Stimulated activated CD4-positive, alpha-beta T cell treated with anti-CD3 and anti-CD28 coated beads, Interleukin-12 subunit alpha, Interleukin-12 subunit beta, amount 100 ng/mL, for 48 hours (primary cell): ENCODE measurements at places on chromosomes 2 and 18.

- no peak for DNase-seq
Measured at GRCh38 chr2:111252436-111252835, 131.7 kb downstream of the BCL2L11 start.

DNA sequence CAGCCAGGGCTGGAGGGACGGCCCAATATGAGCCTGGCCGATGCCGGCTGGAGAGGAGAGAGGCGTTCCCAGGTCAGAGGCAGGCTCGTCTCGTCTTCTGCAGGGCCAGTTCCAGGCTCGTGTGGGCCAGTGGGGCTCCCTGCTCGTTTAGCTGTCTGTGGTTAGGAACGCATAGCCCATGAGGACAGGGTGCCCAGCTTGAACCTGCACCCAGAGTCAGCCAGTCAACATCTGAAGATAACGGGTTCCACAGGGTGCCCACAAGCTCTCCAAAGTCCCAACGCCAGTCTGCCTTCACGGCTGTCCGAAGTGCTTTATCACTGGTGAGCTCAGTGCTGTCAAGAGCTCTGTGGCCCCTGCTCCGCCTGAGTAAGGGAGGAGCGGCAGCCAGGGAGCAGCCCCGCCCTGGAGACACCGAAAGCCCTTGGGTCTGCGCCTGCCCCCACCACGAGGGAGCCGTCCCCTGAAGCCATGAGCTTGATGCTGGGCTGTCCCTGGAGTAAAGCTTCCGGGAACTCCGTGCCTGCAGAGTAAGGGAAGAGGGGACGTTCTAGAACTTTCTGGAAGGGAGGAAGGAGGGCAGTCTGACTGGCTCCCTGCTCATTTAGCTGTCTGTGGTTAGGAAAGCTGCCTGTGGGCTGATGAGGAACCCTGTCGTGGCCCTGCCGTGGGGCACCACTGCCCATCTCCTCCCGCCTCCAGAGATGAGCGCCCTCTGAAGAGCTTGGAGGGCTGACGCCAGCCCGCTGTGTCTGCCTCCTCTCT lies 2.7 kb upstream of the HSBP1L1 start:
- DNase-seq = no peak

DNA sequence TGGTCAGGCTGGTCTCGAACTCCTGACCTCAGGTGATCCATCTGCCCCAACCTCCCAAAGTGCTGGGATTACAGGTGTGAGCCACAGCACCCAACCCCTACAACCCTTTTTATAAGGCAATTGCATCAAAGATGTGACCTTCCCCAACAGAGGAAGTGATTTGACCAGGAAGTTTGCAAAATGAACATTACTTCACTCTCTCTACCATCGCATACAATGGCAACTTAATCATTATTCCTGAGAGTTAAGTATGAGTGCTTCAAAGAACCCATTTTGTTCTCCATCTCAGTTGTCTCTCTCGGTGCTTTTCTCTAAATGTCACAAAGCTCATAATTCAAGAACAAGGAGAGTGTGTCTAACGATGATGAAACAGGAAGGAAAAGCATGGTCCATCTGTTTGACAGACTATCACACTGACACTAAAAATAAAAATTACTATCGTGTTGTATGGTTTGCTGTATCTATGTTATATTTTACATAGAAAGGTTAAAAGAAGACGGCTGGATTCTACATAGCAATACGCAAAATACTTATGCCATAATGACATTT lies 18.1 kb upstream of the CREG2 start:
- DNase-seq = no peak

DNA sequence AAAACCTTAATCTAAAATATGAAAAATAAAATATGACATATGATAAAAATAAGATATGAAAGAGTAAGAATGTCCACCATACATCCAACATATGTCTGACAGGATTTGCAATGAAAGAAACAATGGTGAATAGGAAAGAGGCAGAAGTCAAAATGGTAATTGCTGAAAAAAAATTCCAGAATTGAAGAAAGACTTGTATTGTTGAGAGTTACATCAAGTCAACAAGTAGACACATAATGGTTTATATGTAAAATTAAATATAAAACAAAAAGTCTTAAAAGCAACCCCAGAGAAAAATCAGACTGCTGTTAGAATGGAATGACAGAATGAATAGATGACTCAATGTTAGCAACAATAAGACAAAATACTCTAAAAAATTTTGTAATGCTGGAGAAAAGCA lies 255.1 kb downstream of the DOK6 start:
- no peak for DNase-seq

GRCh38 chr2:231250146-231250545 lies 51.7 kb downstream of the ARMC9 start:
- DNase-seq = no peak

DNA sequence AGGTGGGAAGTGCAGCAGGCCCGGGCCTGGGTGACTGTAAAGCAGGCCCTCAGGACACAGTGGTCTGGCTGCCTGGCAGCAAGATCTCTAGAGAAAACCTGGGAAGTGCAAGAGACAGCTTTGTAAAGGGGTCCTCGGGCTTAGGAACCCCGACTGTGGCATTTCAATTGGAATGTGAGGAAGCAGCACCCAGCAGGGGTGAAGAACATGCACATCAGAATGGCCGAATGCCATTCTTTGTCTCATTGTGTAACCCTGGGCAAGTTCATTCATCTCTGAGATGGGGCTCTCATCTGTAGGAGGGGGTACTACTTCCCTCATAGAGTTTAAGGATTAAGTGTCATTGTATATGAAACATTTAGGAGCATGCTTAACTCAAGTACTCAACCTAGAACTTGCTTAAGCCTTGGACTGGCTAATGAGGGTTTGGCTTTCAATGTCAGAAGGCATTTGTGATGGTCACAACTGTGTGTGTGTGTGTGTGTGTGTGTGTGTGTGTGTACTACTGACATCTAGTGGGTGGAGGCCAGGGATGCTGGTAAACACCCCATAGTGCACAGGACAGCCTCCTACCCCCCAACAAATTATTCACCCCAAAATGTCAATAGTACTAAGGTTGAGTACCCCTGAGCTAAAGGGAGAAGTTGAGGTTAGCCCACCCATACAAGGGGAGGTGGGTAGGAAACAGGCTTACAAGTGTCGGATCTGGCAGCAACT lies 29.3 kb downstream of the MEX3C start:
- DNase-seq = no peak

DNA sequence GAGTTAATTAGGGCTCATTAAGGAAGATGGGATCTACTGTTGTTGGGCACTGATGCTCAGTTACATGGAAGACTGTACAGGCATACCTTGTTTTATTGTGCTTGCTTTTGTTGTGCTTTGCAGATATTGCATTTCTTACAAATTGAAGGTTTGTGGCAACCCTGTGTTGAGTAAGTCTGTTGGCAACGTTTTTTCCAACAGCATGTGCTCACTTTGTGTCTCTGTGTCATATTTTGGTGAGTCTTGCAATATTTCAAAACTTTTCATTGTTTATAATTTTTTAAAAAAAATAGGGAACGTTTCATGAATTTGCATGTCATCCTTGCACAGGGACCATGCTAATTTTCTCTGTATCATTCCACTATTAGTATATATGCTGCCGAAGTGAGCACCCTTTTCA lies 15.6 kb downstream of the PHLPP1 start:
- no peak for DNase-seq

DNA sequence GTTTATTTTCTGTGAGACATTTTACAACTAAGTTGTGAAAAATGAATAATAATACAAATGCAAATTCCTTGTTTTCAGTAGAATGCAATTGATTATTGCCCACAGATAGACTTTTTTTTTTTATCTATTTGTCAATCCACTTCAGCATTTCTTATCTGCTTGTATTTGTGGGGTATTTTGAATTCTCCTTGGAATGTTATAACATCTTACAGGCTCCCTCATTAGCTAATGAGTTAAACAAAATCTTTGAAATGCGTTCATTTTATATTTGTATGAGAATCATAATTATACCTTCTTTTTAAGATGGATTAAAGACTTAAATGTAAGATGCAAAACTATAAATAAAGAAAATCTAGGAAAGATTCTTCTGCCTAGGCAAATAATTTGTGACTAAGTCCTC lies 114.2 kb downstream of the CALCRL start:
- no peak for DNase-seq

DNA sequence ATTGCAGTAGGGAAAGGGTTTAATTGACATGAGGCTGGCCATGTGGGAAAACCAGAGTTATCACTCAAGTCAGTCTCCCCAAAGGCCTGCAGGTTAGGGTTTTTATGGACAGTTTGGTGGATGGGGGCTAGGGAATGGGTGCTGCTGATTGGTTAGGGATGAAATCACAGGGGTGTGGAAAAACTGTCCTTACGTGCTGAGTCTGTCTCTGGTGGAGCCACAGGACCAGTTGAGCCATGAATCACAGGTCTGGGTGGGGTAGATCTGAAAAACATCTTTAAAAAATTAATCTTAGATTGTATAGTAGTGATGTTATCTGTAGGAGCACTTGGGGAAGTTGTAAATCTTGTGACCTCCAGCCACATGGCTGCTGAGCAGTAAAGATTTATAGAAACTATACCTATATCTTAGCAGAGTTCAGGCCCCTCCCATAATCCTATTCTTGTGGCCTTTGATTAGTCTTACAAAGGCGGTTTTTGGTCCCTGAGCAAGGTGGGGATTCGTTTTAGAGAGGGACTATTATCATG lies 139.6 kb downstream of the COMMD1 start:
- DNase-seq = no peak

DNA sequence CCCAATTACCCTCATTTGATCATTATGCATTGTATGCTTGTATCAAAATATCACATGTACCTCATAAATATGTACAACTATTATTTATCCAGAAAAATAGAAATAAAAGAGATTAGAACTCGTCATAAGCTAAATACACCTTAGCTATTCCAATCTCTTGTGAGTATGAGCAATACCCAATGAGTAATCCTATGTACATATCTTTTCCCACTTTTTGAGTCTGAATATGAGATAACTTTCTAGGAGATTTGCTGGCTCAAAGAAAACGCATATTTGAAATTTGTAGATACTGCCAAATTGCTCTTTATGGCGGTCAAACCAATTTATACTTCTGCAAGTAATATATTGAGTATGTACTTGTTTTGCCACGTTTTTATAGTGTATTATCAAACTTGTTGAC lies 24.1 kb downstream of the PRKD3 start:
- no peak for DNase-seq

DNA sequence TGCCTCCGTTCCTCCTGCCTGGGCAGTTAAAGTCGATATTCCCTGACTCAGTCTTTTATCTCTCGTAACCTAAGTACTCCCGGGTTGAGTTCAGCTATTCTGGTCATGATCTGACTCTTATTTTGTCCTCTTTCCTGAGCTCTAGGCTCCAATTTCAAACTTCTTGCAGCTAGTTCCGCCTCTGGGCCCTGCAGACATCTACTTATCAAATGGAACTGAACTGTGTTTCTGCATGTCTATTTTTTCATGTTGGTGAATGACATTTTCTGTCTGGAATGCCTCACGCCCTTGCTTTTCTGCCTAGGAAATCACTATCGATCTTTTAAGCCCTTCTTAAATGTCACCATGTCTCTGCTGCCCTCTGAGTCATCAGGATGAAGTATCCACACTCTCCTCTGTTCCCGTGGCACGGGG lies 101.5 kb downstream of the VAPA start:
- DNase-seq = no peak

GRCh38 chr18:77178559-77178958 lies 46.0 kb upstream of the MBP start:
- DNase-seq = no peak

GRCh38 chr2:106833256-106833655 lies 52.7 kb downstream of the ST6GAL2 start:
- no peak for DNase-seq

DNA sequence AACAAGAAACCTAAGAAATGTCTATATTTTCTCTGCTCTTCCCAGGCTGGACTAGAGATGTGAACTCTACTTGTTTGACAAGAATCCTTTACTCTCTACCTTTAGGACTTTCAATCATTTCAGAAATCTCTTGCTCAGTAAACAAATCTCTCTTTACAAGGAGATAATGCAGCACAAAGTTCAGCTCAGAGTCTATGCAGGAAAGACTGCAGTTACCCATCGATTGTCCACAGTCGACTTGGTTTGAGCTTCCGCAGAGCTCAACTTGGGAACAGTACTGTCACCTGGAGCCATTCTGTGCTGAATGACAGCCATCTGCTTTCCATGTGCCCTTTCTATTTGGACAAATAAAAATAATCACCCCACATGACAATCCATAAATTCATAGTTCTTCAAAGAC lies 259.7 kb upstream of the STON1 start:
- no peak for DNase-seq

DNA sequence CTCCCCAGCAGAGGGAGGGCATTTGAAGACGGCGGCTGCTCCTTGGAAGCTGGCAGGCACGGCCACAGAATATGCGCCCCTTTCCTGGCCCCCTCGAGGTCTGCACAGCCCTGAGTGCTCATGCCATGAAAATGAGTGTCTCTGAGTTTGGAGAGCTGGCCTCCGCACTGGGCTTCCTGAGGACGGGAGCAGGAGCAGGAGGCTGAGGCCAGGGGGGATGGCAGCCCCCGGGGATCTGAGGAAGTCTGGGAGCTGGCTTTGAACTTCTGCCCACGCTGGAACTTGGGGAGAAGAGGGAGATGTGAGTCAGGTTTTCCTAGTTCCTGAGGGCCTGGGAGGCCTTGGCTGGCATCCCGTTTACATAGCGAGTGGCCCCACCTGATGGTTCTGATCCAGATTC lies 47.0 kb downstream of the RRM2 start:
- DNase-seq = no peak

DNA sequence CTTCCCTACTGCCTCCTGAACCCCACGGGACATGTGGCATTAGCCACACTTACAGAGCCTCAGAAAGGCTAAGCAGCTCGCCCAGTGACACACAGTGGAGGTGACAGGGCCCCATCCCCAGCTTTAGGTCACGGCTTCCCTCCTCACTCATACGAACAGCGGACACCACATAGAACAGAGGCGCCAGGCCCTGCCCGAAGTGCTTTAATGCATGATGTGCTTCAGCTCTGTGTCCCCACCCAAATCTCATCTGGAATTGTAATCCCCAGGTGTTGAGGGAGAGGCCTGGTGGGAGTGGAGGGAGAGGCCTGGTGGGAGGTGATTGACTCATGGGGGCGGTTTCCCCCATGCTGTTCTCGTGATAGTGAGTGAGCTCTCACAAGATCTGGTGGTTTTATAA lies 135.3 kb downstream of the PTGR3 start:
- DNase-seq = no peak

DNA sequence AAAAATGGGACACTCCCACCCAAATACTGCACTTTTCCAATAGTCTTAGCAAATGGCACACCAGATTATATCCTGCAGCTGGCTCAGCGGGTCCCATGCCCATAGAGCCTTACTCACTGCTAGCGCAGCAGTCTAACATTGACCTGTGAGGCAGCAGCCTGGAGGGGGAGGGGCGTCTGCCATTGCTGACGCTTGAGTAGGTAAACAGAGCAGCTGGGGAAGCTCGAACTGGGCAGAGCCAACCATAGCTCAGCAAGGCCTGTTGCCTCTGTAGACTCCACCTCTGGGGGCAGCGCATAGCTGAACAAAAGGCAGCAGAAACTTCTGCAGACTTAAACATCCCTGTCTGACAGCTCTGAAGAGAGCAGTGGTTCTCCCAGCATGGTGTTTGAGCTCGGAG lies 110.4 kb downstream of the CTIF start:
- DNase-seq = no peak

- DNase-seq = no peak
Measured at GRCh38 chr2:110772383-110772755, 40.0 kb downstream of the ACOXL start.

DNA sequence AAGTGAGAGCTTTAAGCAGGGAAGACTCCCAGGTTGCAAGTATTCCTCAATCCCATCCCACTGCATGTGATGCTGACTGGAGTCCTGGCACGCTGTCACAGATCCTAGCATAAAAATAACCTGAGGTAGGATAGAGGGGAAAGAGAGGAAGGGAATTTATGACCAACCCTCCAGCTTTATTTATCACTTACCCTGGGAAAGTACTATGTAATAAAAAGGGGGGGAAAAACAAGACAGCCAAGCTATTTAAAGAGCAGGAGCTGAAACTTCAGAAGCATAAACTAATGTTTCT lies 122.2 kb downstream of the SLC8A1 start:
- no peak for DNase-seq
